Activated T-cell treated with anti-CD3 and anti-CD28 coated beads, Interleukin-2, amount 50 U/mL, for 48 hours (primary cell): ENCODE measurements at places on chromosomes 5 and 9.
A peak's percentile ranks its signal among the peaks of the same experiment; 100 is the strongest.

DNA sequence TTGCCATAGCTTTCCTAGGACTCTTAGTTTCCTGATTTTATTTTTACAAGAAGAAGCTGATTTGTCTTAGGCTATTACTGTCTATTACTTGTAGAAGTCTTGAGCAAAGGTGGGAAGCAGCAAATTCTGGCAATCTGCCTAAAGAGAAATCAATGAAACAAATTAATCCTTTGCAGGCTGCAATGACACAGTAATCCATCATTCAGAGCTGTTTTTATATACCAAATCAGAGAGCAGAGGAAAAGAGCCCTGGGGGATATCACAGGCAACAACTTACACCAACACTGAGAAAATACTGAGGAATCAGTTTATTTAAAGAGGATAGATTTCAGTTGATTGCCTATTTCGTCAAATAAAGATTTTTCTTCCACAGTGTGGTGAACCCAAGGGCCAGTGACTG, 13.6 kb downstream of the NR2F1-AS1 start:
- no peak for DNase-seq

DNA sequence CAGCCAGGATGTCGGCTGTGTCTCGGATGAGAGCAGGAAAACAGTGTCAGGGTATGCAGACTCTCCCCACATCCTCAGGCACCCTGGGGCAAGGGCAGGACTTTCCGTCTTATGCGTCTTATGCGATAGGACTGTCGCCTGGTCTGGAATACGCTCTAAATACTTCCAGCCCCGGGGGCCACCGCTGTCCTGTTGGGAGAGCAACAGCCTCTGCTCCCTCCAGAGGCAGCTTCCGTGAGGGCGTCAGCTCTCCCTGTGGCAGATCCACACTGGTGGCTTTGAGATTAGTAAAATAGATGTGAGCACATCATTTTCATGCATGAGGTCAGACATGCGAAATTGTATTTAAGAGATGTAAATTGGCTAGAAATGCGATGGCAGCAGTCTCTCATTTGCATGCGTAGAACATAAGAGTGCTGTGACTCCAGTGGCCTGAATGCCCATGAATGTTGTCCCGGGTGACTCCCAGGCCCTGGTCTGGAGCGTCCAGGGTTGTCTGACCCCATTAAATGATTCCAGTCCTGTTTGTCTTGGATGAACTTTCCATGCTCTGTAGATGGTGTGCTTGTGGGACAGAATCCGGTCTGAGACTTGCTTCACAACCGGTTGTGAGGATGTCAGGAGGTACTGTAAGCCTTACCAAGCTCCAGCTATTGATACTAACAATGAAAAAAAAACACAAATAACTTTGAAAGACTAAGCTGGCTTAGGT, 228.2 kb downstream of the SYK start:
- no peak for DNase-seq

DNA sequence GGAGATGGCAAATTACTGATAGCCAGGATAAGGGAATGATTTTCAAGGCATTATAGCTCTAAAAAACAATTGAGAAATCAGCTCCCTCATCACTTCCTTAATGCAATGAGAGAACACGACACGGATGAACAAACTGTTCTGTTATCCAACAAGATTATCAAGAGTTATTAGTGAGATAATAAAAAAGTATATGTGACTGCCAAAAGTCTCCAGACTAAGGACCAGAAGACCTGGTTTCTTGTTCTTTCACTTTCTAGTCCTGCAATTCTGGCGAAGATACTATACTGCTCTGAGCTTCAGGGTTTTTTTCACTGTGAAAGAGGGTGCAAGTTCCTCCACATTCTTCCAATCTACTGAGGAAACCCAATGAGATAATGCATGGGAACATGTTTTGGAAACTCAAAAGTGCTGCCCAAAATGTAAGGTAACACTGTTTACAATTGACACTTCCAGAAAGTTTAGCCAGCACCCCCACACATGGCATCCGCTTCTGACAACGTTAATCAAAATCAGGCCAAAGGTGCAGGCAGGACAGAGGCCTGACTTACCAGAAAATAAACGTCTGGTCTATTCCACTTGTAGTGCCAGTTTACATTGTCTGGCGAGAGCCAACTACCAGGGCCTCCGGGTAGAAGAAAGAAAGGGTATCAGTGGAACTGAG, 254.2 kb downstream of the DOCK8 start:
- DNase-seq = peak; percentile 30

- peak; percentile 76 for DNase-seq
These were observed 965 bp downstream of the PTGDS start for GRCh38 chr9:136978073-136978864.

GRCh38 chr5:61678966-61679365, 346.9 kb downstream of the ZSWIM6 start:
- no peak for DNase-seq

DNA sequence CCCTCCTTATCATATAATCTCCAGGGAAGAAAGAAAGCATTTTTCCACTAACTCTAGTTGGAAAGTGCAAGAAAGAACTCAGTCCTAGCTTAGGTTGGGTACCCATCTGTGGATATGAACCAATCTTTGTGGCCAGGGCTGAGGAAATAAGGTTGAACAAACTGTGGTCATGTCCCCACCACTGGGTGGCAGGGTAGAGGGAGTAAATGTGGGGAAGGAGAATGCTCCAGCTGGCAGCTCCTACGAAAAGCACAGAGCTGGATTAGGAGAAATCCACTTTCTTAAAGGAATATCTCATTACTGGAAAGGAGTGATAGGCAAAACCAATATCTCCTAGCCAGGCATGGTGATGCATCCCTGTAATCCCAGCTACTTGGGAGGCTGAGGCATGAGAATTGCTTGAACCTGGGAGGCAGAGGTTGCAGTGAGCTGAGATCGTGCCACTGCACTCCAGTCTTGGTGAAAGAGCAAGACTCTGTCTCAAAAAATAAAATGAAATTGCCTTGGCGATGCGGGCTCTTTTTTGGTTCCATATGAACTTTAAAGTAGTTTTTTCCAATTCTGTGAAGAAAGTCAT, 175.1 kb downstream of the CCDC192 start:
- DNase-seq = no peak

DNA sequence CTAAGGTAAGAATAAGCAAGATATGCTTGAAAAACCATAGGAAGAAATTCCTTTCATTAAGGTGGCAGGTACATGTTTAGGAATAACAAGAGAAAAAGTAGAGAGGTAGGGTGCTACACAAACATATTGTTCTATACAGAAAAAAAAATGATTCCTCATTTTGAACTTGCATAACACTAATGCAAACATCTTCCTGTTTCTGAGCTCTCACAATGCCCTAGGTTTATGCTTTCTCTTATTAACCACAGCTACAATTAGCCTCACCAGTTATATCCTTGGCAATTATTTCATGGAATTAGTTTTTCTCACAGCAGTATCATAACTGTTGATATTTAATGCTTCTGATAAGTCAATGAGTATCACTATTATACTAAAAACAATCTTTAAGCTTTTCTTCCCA, 20.7 kb downstream of the CEMIP2 start:
- DNase-seq = no peak
